A549 treated with GW870086 at 1 μM for 4 hours (cell line): ENCODE measurements at places on chromosomes 6 and 20. TPM values are rescaled to one million over a fixed set of nuclear protein-coding genes. Genes with fewer than 3 reads are reported as not detected.

Gene FAM50B
- 4.0 to 5.6 TPM (median 5.3 TPM) in 5 replicates for total RNA-seq

Gene LRRN4
- 0.05 to 0.06 TPM in 2 of 5 replicates, not detected in the others for total RNA-seq

Gene RAET1G
- total RNA-seq, result 7.4 to 12.3 TPM (median 9.8 TPM) in 5 replicates

Gene RIMS1
- 0.02 TPM in 1 of 5 replicates, not detected in the others for total RNA-seq

Gene MAP1LC3A
- total RNA-seq, result 21.1 to 28.2 TPM (median 26.4 TPM) in 5 replicates

Gene CDS2
- 47.1 to 66.6 TPM (median 64.4 TPM) in 5 replicates for total RNA-seq

Gene MEP1A
- total RNA-seq, result not detected in 5 replicates
